CD4-positive, alpha-beta T cell treated with Interferon alpha-2 for 1 hour (primary cell): ENCODE measurements at places on chromosomes 6 and 20.

- no peak for DNase-seq
These were observed 169.9 kb downstream of the EDN1 start for GRCh38 chr6:12459945-12460661.

DNA sequence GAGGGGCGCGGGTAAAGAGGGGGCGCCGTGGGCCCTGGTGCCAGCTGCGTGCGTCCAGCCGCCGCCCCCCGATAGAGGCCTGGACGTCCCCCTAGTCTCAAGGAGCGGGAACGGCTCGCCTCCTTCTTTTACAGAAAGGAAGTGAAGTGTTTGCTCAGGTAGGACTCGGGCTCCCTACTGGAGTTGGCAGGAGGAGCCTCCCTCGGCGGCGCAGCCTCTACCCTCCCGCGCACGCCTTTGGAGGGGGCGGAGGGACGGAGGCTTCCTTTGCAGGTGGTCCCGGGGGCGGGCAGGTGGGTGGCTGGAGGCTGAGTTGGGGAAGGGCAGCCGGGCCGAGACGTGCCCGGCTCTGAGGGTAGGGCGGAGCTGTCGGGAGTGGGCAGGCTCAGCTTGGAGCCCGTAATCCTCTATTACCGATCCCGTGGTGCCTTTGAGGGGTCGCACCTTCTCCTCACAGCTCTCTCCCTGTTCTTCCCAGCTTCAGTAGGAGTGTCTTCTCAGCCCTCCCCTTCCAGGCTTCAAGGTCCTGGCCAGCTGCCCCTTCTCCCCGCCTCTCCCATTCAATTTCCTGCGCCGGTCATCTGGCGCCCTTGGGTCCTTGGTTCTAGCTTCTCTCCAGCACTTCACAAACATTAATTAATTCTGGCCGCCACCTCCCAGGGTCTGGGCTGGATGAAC is 728 bp downstream of the ITPR3 start:
- DNase-seq, result peak; percentile 45

DNA sequence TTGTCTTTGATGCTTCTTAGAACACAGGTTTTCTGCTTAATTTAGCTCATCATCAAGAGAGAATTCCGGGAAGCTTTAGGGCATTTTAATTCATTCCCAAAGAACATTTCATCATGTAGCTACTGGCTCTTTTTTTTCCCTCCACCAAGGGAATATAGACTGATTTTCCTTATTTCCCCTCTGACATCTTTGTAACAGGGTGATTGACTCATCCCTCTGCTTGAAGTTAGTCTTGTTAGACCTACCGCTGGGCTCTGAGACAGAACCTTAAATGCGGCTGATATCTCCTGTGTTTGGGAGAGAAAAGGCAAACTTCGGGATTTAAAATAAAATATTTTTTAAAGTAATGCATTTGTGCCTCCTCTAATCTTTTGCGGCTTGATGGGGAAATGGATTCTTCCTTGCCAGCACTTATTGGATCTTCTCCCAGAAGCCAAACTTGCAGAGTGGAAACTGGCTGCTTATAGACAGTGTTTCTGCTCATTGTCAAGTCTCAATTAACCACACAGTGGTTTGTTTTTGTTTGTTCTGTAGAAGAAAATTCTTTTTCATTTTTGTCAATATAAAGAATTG is 272.7 kb upstream of the PLCB4 start:
- DNase-seq, result no peak

GRCh38 chr6:35552285-35552917 is 39.7 kb upstream of the TULP1 start:
- peak; percentile 62 for DNase-seq

DNA sequence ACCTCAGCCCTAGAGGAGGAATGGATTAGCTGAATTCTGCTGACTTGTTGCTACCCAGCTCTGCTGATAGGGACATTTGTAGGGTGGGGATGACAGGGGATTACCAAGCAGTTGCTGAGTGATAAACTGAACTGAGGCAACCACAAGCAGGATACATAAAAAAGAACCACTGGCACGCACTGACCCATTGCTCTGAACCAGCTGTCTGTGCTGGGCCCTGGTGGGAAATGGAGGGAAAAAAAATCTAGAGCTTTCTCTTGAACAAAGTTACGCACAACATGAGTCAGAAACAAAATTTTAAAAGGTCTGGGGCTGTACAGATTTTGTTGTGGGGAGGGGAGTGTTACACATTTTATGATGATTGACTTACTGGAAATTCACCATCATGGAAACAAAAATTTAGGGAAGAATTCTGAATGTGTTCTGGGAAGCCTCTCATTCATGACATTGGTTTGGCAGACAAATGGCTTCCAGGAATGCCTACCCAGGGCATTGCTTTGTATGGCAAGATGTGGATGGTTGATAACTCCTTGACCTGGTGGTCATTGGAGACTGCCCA is 37.7 kb downstream of the FOXO3 start:
- no peak for DNase-seq

DNA sequence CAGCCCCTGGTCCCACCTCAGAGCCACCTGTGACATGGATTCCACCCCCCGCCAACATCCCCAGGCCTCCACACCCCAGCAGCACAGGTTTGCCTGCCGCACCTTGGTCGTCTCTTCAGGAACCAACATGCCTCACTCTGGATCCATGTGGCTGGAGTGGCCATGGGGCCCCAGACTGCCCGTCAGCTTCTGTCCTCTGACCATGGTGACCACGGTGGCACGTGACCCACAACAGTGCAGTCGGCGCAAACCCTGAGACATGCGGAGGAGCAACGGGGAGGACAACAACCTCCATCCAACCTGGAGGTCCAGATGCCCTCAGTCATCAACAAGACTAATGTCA is 85.6 kb downstream of the ANKRD60 start:
- no peak for DNase-seq

GRCh38 chr20:878511-879307 is 37.4 kb downstream of the ANGPT4 start:
- DNase-seq, result no peak

DNA sequence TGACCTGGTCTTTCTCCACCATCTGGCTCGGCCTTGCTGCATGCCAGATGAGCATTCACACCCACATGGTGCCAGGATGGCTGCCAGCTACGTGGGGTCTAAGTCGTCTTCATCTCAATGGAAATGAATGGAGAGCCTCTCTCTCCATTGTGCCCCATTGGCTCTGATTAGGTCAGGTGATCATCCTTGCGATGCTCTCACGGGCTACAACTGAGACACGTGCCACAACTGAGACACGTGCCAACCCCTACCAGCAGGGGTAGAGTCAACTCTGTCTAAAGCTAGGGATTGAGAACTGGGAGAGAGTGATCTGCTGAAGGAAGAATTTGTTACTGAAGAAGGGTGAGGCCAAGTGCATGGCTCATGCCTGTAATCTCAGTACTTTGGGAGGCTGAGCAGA is 67.3 kb upstream of the RALY start:
- DNase-seq, result no peak

DNA sequence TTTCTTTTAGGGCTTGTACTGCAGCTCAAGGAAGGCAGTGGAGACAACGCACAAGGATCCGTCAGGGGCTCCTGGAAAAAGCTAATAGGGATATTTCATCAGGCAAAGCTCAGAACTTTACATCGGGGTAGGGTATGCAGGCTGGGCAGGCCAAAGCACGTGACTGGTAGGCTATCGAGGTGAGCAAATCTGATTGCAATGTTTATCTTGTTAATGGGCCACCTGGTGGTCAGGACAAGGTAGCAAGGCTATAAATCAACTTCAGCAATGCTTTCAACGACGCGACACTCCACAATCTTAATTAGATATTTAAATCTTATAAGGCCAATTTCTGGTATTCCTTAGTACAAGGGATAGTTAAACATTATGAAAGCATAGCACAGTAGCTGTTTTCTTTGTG is 1302.8 kb upstream of the EYS start:
- no peak for DNase-seq

- DNase-seq, result no peak
These were observed 138.3 kb downstream of the FLRT3 start for GRCh38 chr20:14199111-14199510.

GRCh38 chr6:26553264-26553634 is 15.1 kb downstream of the HMGN4 start:
- peak; percentile 88 for DNase-seq
